ENCODE measurements at places on chromosomes 6 and 20.

DNA sequence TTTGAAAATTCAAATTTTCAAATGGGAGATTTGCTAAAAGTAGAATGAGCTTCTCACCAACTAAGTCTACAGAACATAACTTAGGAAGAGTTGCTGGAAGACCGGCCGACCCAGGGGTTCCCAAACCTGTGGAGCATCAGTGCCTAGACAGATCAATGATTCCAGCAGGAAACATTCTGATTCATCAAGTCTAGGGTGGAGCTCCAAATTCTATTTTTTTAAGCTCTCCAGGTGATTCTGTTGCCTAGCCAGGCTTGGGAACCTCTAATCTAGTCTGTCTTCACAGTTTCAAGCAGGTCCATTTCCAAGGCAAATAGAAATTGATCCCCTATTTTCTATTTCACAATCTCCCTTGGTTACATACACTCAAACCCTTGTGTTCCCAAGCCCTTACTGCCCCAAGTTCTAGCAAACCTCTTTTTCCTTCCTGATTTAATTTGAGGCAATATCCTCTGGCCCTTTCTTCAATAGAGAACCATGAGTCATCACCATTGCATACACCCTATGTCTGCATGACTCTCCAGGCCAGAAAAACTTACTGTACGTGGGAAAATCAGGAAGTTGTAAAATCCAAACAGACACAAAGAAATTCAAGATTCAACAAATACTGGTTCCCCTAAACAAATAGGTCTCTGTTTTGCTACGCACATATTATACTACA is 8.9 kb downstream of the ATXN1 start:
- no peak overlapping the region for H3K4me3 ChIP-seq
- H3K27me3 ChIP-seq: no peaks in the 10 kb centered on the region
- peaks cover 3% of the 10 kb centered on the region for H3K4me1 ChIP-seq
- H3K27ac ChIP-seq: no peak overlapping the region
- no peak for DNase-seq

DNA sequence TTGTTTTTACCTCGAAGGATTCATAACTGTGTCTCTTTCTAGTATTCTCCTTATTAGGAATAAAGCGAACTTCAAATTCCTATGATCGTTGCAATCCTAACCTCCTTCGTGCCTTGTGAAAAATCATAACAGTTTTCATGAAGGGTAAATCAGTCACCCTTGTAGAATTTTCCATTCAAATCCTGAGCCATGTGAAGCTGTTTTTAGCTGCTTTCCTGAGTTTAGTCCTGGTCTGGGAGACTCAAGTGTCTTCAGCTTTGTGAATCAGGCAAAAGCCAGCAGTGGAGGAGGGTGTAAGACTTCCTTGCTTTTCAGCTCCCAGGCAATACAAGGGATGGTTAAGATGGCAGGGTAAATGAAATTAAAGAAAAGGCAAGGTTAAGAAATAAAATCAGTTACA is 24.3 kb downstream of the GCNT2 start:
- H3K36me3 ChIP-seq: no peaks in the 10 kb centered on the region
- H3K4me1 ChIP-seq: peaks cover 7% of the 10 kb centered on the region
- no peaks in the 10 kb centered on the region for H3K27me3 ChIP-seq
- H3K27ac ChIP-seq: peak overlapping the region; percentile 99
- H3K4me3 ChIP-seq: no peak overlapping the region

DNA sequence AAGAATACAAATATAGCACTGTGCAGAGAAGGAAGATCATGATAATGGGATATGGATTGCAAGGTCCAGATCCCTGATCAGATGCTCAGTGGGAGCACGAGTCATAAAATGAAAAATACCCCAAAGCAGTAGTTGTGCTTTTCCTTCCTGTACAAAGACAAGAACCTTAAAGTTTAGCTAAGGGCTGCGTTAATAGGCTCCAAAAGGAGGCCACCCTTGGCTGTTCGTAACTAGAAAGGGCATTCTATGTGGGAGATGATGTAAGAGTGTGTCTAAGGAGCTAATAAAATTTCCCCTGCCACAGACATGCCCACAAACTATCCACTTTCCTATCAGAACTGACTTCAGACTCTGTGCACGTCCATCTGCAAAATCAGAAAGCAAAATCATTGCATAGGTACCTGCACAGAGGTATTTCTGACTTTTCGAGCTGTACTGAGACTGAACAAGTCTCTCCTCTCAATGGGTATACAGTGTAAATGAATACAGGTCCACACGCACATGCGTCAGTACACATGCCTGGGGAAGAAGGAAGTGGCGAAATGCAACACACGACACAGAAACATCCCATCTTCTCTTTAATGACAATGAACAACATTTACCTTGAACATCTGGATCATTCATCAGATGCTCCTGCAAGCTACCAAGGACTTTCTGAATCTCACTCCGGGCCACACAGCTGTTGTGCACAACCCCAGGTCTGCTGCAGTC is 16.9 kb upstream of the ANKRD60 start:
- no peak for DNase-seq
- no peaks in the 10 kb centered on the region for H3K4me1 ChIP-seq
- no peaks in the 10 kb centered on the region for H3K27me3 ChIP-seq
- no peak overlapping the region for H3K27ac ChIP-seq
- H3K36me3 ChIP-seq: peaks cover 4% of the 10 kb centered on the region

- no peak overlapping the region for H3K4me3 ChIP-seq
- no peaks in the 10 kb centered on the region for H3K4me1 ChIP-seq
- DNase-seq: no peak
- no peak overlapping the region for H3K27ac ChIP-seq
- H3K27me3 ChIP-seq: no peaks in the 10 kb centered on the region
Measured at GRCh38 chr6:138719011-138719635, 54.4 kb upstream of the CCDC28A start.

- H3K36me3 ChIP-seq: no peaks in the 10 kb centered on the region
- H3K4me1 ChIP-seq: peaks cover 3% of the 10 kb centered on the region
- H3K27me3 ChIP-seq: no peaks in the 10 kb centered on the region
- no peak for DNase-seq
Measured at GRCh38 chr6:125793280-125793679, 2.5 kb downstream of the NCOA7 start.

DNA sequence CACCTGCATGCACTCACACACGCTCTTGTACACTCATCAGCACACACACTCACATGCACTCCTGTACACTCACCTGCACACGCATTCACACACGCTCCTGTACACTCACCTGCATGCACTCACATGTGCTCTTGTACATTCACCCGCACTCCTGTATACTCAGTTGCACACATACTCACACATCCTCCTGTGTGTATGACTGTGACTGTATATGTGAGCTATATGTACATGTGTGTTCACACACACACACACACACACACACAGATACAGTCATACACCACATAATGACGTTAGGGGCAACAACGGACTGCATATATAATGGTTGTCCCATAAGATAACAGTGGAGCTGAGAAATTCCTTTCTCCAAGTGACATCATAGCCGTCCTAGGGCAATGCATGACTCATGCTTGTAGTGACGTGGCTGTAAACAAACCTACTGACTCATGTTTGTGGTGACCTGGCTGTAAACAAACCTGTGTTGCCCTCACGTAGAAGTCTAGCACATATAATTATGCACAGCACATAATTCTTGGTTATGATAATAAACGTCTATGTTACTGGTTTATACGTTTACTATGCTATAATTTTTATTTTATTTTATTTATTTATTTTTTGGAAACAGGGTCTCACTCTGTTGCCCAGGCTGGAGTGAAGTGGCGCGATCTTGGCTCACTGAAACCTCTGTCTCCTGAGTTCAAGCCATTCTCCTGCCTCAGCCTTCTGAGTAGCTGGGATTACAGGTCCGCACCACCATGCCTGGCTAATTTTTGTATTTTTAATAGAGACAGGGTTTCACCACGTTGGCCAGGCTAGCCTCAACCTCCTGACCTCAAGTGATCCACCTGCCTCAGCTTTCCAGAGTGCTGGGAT is 22.8 kb upstream of the TAF4 start:
- H3K27ac ChIP-seq: no peak overlapping the region
- H3K36me3 ChIP-seq: no peaks in the 10 kb centered on the region

DNA sequence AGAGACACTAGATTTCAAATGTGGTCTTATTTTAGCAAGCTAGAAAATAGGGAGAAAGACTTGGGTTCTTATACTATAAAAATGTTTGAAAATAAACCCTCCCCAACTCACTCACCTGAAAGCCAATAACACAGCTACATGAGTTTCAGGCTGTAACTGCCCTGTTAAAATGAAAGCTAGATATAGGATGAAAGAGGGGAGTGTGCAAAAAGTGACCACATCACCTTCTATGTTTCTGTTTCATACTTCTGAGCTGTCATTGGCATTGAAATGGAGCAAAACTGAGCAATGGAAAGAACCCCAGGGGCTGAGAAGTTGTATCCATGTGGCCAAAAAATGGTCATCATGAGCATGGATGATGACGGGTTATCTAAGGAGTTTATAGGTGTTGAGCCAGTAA is 148.1 kb upstream of the TENT5A start:
- no peak overlapping the region for H3K4me3 ChIP-seq
- H3K36me3 ChIP-seq: no peaks in the 10 kb centered on the region
- no peak for DNase-seq
- no peak overlapping the region for H3K27ac ChIP-seq
- no peaks in the 10 kb centered on the region for H3K27me3 ChIP-seq

- peak; percentile 75 for DNase-seq
- no peaks in the 10 kb centered on the region for H3K36me3 ChIP-seq
- H3K4me1 ChIP-seq: no peaks in the 10 kb centered on the region
- no peak overlapping the region for H3K27ac ChIP-seq
- no peaks in the 10 kb centered on the region for H3K27me3 ChIP-seq
Measured at GRCh38 chr20:26208296-26209091, 511.8 kb upstream of the ZNF337 start.

DNA sequence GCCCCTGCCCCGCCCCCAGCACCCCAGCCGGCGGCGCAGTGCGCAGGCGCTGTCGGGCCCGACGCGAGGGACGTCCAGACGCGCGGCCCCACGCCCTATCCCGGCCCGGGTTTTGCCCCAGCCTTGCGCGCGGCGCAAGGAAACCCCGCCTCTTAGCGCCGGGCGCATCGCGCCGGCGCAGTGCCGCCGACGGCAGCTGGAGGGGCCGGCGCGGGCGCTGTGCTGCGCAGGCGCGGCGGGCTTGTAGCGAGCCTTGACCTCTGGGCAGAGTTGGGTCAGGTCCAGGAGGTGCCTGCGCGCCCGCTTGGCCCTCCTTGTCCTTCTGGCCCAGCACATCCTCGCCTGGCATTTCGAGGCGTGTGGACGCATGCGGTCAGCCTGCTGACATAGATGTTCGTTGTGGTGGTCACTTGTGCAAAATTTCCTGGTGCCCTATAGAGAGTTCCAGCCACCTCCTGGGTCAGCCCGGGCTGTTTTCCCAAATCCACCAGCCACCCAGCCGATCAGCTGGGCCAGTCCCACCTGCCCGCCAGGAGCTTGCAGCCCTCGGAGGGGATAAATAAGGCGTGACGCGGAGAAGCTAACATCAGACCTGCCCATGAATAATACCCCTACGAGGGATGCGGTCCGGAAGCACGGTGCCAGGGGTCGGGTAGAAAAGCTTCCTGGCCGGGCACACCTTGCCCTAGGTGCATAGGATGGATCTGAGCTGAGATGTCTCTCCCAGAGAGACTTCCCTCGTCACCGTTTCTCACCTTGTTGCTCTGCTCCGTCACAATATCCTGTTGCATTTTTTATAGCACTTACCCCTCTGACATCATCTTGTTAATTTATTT is 428 bp upstream of the PRELID3B start:
- H3K27me3 ChIP-seq: no peaks in the 10 kb centered on the region
- peak overlapping the region; percentile 48 for H3K27ac ChIP-seq
- peak; percentile 96 for DNase-seq
- H3K4me3 ChIP-seq: peak overlapping the region; percentile 51

DNA sequence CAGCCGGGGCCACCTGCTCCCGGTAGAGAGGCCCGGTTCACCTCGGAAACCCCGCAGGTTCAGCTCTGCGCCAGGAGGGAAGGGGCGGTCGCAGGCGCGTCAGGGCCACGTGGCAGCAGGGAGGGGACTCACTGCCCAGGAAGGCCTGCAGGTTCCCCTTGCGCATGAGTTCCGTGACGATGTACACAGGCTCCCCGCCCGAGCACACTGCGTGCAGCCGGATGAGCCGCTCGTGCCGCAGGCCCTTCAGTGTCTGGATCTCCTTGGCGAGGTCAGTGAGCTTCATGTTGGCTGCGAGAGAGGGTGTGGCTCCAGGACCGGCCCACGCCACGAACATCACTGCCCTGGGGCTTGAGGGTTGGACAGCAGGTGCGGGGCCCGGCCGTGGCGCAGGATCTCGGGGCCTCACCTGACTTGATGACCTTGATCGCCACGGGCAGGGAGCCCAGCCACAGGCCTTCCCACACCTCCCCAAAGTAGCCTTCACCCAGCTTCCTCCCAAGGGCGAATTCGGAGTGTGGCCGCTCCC is 4.9 kb upstream of the PTK6 start:
- no peaks in the 10 kb centered on the region for H3K4me1 ChIP-seq
- no peak overlapping the region for H3K4me3 ChIP-seq
- DNase-seq: no peak
- H3K27me3 ChIP-seq: no peaks in the 10 kb centered on the region

- no peaks in the 10 kb centered on the region for H3K36me3 ChIP-seq
- no peaks in the 10 kb centered on the region for H3K27me3 ChIP-seq
- no peaks in the 10 kb centered on the region for H3K4me1 ChIP-seq
- H3K27ac ChIP-seq: no peak overlapping the region
- no peak overlapping the region for H3K4me3 ChIP-seq
Measured at GRCh38 chr6:131917763-131918649, 33.2 kb downstream of the CCN2 start.

- no peak overlapping the region for H3K27ac ChIP-seq
- H3K27me3 ChIP-seq: no peaks in the 10 kb centered on the region
- no peaks in the 10 kb centered on the region for H3K4me1 ChIP-seq
- no peak overlapping the region for H3K4me3 ChIP-seq
- peaks cover 7% of the 10 kb centered on the region for H3K36me3 ChIP-seq
Measured at GRCh38 chr6:75657327-75657726, 55.6 kb downstream of the SENP6 start.

DNA sequence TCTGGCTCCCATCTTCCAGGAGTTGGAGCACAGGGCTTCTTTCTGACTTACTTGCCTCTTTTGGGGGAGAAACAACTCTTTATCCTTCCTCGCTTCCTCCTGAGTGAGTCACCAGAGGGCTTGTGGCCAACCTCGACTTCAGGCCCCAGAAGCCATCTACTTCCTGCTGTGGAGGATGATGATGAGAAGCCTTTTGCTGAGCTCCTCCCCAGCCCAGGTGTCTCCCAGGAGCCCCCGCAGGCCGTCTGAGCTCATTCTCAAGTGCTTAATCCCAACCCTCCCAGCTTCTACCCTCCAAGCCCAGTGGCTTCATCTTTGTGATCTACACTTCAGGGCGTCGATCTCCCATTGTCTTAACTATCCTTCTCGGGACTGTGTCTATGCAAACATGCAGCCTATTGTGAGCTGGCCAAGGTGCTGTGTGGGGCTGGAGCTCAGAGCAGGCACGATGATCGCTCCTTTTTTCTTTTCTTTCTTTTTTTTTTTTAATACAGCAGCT is 27.9 kb downstream of the SDCBP2 start:
- no peak overlapping the region for H3K4me3 ChIP-seq
- H3K4me1 ChIP-seq: no peaks in the 10 kb centered on the region
- no peak for DNase-seq

Measured in aorta (tissue), 5 donors.